ENCODE measurements at places on chromosomes 13 and 19.

GRCh38 chr13:40453351-40454021 is 213.0 kb downstream of the FOXO1 start:
- no peak for DNase-seq

- no peak for DNase-seq
Measured at GRCh38 chr19:6263735-6264444, 15.9 kb downstream of the MLLT1 start.

DNA sequence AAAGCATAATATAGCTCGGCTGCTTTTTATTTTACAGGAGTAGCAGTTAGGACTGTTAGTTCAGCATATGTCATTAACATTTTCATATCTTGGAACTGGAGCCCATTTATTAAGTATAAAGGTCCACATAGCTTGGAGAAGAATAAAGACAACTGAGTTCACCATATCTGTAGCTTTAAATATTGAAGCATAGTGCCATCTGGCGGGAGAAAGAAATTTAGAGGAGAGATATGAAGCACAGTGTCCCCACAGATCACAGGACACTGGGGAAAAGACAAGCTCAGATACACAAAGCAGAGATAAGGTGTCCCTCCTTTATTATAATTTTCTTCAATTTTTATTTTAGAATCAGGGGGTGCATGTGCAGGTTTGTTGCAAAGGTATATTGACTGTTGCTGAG is 104.7 kb upstream of the FREM2 start:
- peak; percentile 11 for DNase-seq

DNA sequence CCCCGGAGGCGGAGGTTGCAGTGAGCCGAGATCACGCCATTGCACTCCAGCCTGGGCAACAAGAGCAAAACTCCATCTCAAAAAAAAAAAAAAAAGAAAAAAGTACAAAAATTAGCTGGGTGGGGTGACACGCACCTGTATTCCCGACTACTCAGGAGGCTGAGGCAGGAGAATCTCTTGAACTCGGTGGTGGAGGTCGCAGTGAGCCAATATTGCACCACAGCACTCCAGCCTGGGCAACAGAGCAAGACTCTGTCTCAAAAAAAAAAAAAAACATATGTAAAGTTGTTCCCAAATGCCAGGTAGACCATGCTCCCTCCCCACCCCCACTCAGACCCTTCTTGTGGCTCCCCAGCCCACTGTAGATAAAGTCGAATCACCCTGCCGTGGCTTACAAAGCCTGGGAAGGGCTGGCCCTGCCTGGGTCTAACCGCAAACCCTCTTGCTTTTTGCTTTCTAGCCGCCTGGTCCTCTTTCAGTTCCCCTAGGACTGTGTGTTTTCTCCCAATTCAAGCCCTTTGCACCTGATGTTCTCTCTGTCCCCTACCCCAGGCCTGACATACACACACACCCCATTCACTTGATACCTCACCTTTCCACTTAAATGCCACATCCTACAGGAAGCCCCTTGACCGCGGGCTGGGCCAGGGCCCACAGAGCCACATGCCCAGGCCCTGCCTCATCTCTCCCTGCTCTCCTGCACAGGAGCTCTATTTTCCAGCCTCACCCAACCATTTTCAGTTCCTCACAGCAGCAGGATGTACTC is 34.4 kb downstream of the MAP4K1 start:
- DNase-seq = no peak

- DNase-seq = no peak
Measured at GRCh38 chr19:58277748-58278540, 811 bp upstream of the ZNF8 start.

DNA sequence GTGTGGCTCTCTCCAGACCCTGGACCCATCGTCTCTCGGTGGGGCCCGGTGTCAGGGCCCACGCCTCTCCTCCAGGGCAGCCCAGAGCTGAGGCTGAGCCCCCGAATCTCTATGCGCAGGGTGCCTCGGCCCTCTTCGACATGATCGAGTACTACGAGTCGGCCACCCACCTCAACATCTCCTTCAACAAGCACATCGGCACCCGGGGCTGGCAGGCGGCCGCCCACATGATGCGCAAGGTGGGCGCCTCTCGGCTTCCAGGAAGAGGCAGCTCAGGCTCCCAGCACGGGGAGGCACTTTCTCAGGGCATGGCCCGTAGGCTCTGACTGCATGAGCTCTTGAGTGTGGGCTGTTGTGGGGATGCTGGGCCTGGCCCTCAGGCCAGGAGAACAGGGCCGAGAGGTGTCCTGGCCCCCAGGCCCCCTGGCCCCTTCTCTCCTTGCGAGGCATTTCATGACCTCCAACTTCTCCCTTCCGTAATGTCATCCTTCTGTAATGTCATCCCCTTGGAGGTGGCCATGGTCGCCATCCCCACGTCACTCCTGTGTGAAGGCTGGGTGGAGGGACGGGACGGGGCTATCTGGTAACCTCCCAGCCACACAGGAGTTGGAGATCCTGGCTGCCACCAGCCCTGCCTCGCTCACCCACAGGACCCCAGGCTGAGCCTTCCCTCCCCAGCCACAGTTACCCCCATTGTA is 19.4 kb downstream of the NKPD1 start:
- DNase-seq = no peak

DNA sequence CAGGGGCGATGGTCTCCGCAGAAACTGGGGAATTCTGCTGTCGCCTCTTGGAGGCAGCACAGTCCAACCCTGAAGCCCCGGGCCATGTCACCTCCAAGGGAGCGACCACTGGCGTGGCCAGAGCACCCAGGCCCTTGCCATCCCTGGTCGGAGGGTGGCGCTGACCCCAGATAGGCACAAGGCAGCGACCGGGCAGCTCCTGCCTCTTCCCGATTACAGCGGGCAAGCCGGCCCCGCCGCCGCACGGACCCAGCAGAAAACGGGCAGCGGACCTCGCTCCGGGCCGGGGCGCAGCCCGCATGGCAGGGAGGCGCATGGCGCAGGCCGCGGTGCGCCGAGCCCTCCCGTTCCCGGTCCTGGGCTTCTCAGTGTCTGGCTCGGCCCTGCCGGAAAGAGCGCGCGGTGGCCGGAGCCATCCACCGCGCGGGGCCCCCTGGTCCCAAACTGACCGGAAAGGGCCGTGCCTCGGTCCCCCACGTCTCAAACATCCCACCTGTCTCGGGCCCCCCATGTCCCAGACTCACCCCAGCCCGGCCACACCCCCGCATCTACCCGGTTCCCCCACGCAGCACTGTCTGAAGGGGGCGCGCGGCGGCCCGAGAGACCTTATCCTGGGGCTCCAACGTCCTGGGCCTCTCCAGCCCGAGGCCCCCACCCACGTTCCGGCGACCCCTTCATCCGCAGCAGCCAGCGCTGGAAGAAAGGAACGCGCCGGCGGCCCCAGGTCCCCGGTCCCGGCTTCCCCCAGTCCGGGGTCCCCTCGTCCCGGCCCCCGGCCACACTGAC is 727 bp downstream of the CERS1 start:
- DNase-seq = no peak

GRCh38 chr13:111474136-111475002 is 153.9 kb downstream of the TEX29 start:
- DNase-seq = no peak

- no peak for DNase-seq
Measured at GRCh38 chr19:5006201-5006600, 37.3 kb downstream of the KDM4B start.

- peak; percentile 50 for DNase-seq
Measured at GRCh38 chr13:51222037-51222685, at the start of gene FAM124A. FAM124A (plus strand) TSS chr13:51222398; CDS start chr13:51222502, 104 bp downstream.

DNA sequence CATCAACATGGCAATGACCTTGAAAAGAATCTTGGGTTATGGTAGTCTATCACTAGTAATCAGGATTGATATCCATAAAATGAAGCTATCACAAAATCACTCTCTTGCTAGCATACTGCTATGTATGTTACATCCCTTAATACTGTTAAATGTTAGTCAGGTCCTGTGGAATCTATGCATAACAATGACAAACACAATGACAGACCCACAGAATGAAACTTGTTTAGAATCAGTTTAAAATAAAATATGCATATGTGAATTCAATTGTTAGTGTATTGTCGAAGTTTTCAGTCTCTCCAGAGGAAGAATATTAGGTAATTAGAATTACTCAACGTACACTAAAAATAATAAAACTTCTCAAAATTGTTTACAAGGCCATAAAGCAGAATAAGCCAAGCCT is 137.6 kb downstream of the DACH1 start:
- DNase-seq = no peak

DNA sequence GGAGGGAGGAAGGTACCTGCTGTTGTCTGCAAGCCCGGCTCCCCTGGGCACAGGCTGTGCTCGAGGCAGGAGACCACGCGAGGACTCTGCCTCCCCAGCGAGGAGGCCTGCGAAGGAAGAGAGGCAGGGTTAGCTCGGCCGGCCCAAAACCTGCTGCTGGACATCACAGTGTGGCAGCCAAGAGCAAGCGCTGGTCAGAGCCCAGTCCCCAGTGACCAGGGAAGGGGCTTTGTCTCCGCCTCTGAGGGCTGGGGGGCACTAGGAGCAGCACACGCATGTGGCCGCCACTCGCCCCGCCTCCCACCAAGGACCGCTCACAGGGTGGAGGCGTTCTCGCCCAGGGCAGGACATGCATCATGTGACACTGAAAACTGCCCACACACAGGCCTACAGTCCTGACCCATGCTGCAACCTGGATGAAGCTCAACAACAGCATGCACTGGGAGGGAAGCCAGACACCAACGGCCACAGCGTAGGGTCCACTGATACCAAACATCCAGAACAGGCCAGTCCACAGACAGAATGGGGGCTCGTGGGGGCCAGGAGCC is 8.5 kb downstream of the MIER2 start:
- DNase-seq = no peak

DNA sequence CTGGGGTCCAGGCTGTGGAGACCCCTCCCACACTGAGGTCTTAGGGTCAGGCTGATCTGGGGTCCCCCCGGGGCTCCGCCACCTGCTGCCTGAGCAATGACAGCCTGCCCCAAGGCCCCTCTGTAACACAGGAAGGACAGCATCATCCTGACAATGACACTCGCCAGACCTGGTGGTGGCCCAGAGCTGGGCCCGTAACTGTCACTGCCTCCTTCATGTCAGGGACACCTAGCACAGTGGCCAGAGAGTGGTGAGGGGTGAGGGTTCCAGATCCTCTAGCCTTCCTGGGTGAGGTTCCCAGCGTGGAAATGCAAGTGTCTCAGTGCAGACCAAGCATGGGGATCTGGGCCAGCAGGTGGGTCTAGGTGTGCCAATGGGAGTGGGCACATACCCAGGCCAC is 27.8 kb downstream of the OPA3 start:
- no peak for DNase-seq

DNA sequence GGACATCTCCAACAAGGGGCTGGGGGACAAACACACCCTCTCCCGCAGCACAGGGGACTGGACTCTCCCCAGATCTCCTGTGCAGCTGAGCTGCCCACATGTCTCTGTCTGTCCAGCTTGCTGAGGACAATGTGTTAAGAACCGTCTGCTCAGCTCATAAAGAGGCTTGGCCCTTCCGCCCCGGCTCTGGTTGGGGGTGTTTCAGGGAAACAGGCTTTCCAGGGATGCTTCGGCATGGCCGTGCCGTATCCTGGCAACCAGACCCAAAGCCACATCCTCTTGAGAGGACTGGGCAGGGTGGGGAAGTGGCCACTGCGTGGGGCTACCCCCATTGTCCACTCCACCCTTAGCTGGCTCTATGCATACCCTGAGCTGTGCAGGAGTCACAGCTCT is 41.1 kb upstream of the CHST8 start:
- DNase-seq = no peak

DNA sequence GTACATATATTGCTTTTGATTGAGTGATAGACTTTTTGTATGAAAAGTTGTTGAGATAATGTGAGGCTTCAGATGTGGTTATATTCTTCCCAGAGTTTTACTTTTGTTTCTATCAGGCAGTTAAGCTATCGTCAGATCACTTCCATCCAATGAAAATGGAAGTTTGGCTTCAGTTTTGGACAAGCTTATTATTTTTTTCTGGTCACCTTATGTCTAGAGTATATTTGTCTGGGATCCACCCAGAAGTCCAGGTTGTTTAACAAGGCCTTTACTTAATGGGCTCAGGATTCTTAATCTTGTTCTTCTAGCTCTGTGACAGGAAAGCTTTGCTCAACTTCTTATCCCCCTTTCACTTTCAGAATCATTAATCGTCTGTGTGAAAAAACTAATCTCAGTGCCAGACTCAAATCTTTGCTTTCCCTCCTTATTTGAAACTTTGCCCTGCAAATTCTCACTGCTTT is 150.9 kb downstream of the PDS5B start:
- DNase-seq = no peak

DNA sequence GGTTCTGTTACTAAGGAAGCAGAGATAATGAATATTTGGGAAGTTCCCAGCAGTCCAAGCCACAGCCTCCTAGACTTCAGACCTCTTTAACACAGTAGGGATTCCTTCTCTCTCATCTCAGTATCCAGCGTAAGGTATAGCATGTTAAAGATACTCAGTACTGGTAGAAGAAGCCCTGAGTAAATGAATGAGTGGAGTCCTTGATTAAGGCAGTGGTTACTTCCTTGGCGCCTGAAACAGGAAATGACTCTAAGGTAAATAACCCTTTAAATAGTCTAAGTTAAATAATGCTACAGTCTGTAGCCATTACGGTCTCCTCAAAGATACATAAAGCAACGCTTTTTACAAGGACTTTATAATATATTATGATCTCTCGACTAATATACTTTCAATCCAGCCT is 650.8 kb upstream of the MIR17HG start:
- DNase-seq = no peak

DNA sequence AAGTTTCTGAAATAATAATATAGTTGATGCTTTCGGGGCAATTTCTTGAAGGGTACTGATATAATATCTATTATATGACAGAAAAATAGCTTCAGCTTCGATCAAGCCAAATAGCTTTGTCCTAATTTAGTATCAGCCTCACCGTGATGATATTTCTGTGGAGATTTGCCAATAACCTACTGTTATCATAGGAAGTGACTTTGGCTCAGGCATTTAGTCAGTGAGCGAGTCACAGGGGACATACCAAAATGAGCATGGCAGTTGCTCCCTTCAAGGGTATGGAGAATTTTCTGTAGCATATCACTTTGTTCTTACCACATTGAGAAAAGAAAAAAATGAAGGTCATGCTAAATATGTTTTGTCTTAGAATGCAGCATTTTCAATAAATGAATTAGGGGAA is 767.6 kb upstream of the SLITRK1 start:
- no peak for DNase-seq

DNA sequence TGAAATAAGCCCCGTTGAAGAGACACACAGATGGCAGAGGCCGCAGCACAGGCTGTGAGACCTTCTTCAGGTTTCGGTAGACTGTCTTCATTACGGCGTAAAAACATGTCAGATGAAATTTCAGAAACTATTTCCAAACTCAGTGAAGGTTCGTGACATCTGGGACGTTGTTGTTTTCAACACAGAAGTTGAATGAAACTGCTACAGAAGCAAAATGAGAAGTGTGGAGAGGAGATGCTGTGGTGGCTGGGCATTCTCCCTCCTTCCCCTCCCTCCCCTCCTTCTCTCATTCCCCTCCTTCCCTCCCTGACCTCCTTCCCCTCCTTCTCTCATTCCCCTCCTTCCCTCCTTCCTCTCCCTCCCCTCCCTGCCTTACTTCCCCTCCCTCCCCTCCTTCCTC is 113.6 kb downstream of the ATP11A start:
- DNase-seq = no peak

DNA sequence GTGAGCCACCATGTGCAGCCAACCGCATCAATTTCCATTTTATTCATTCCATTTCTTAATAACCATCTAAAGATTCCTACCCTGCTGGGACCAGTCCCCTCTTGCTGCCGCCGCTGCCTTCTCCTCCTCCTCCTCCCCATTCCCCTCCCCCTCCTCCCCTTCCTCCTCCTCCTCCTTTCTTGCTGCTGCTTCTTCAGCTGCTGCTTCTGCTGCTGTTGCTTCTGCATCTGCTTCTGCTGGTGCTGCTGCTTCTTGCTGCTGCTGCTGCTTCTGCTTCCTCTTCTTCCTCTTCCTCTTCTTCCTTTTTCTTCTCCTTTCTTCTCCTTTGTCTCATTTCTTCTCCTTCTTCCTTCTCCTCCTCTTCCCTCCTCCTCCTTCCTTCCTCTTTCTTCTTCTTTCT is 20.0 kb upstream of the SPRYD7 start:
- DNase-seq = no peak
